Epithelial cell of alveolus of lung (primary cell): ENCODE measurements at places on chromosomes 16 and 17. TPM values are rescaled to one million over a fixed set of nuclear protein-coding genes. Genes with fewer than 3 reads are reported as not detected.

The MYOCD gene
- total RNA-seq = 1.3 TPM in 1 of 2 replicates, not detected in the other

The PRSS27 gene
- total RNA-seq = 0.13 and 4.7 TPM in 2 replicates

The CD300A gene
- total RNA-seq = not detected in 2 replicates

The LGALS9B gene
- total RNA-seq = not detected in 2 replicates

The DRC3 gene
- 0.40 and 1.4 TPM in 2 replicates for total RNA-seq

The FBXL16 gene
- total RNA-seq = 0.08 and 0.91 TPM in 2 replicates

The ORAI3 gene
- total RNA-seq = 39.7 and 90.1 TPM in 2 replicates

The COG8 gene
- total RNA-seq = 36.8 and 63.2 TPM in 2 replicates

The OR1A1 gene
- total RNA-seq = not detected in 2 replicates

The OR3A2 gene
- 0.13 TPM in 1 of 2 replicates, not detected in the other for total RNA-seq

The KRTAP9-8 gene
- not detected in 2 replicates for total RNA-seq

The SHISA9 gene
- total RNA-seq = not detected in 2 replicates

The HSPB9 gene
- not detected in 2 replicates for total RNA-seq

The HAGHL gene
- total RNA-seq = 10.6 and 14.7 TPM in 2 replicates

The NEUROD2 gene
- not detected in 2 replicates for total RNA-seq

The KRT17 gene
- 11.0 and 103 TPM in 2 replicates for total RNA-seq

The BIRC5 gene
- 20.0 and 72.0 TPM in 2 replicates for total RNA-seq

The TEDC2 gene
- 8.6 and 11.0 TPM in 2 replicates for total RNA-seq

The IRF8 gene
- total RNA-seq = 0.52 TPM in 1 of 2 replicates, not detected in the other

The MYH3 gene
- total RNA-seq = under 0.01 and 13.7 TPM in 2 replicates

The PPP1R27 gene
- not detected in 2 replicates for total RNA-seq

The NKD1 gene
- total RNA-seq = 0.08 and 0.13 TPM in 2 replicates

The TAT gene
- total RNA-seq = not detected in 2 replicates

The MYL4 gene
- total RNA-seq = 1.4 TPM in 1 of 2 replicates, not detected in the other

The MAP3K3 gene
- total RNA-seq = 16.4 and 17.1 TPM in 2 replicates

The ZNF785 gene
- 2.2 and 9.3 TPM in 2 replicates for total RNA-seq

The OR1F1 gene
- total RNA-seq = not detected in 2 replicates

The PDILT gene
- not detected in 2 replicates for total RNA-seq

The TIMP2 gene
- total RNA-seq = 201 and 258 TPM in 2 replicates

The SLC6A2 gene
- not detected in 2 replicates for total RNA-seq

The SDR42E2 gene
- not detected in 2 replicates for total RNA-seq

The NUBP1 gene
- 19.7 and 32.5 TPM in 2 replicates for total RNA-seq

The SHISA6 gene
- not detected in 2 replicates for total RNA-seq

The ERBB2 gene
- total RNA-seq = 32.6 and 53.5 TPM in 2 replicates

The NPIPB9 gene
- total RNA-seq = 0.24 TPM in 1 of 2 replicates, not detected in the other

The C17orf100 gene
- total RNA-seq = 0.40 and 0.91 TPM in 2 replicates

The OR4D1 gene
- total RNA-seq = 0.32 TPM in 1 of 2 replicates, not detected in the other

The TMEM204 gene
- 15.6 and 18.5 TPM in 2 replicates for total RNA-seq

The KRTAP2-1 gene
- not detected in 2 replicates for total RNA-seq

The C1QTNF1 gene
- total RNA-seq = 47.1 and 53.0 TPM in 2 replicates

The FMNL1 gene
- 2.3 and 10.9 TPM in 2 replicates for total RNA-seq

The TEX19 gene
- total RNA-seq = not detected in 2 replicates

The GDPD3 gene
- 0.13 and 4.2 TPM in 2 replicates for total RNA-seq

The CRHR1 gene
- under 0.01 TPM in 1 of 2 replicates, not detected in the other for total RNA-seq

The ABCC11 gene
- not detected in 2 replicates for total RNA-seq

The TBC1D3B gene
- 1.9 TPM in 1 of 2 replicates, not detected in the other for total RNA-seq

The CCDC78 gene
- 4.8 TPM in 1 of 2 replicates, not detected in the other for total RNA-seq

The PDIA2 gene
- total RNA-seq = 0.72 TPM in 1 of 2 replicates, not detected in the other

The TMEM238L gene
- total RNA-seq = not detected in 2 replicates

The CACNG4 gene
- total RNA-seq = 0.26 TPM in 1 of 2 replicates, not detected in the other

The ADORA2B gene
- 14.9 and 21.6 TPM in 2 replicates for total RNA-seq
